ENCODE measurements at places on chromosomes 6 and 20. TPM values are rescaled to one million over a fixed set of nuclear protein-coding genes. Genes with fewer than 3 reads are reported as not detected.

The BANF2 gene
- total RNA-seq: not detected

The TTLL9 gene
- not detected for total RNA-seq

The MRAP2 gene
- total RNA-seq: 0.17 TPM

The EDN3 gene
- not detected for total RNA-seq

The SNX3 gene
- 182 TPM for total RNA-seq

The RBBP8NL gene
- not detected for total RNA-seq

The ASIP gene
- not detected for total RNA-seq

The NKAPL gene
- total RNA-seq: 3.3 TPM

The PRRT1 gene
- 0.33 TPM for total RNA-seq

The PLEKHG1 gene
- total RNA-seq: 5.4 TPM

The STMND1 gene
- not detected for total RNA-seq

The JARID2 gene
- total RNA-seq: 5.0 TPM

The TMEM14A gene
- total RNA-seq: 27.5 TPM

The PACSIN1 gene
- not detected for total RNA-seq

The RAB32 gene
- 114 TPM for total RNA-seq

The STK4 gene
- total RNA-seq: 22.9 TPM

The PI16 gene
- total RNA-seq: not detected

The PTK7 gene
- 159 TPM for total RNA-seq

The UTRN gene
- 93.2 TPM for total RNA-seq

The RNGTT gene
- total RNA-seq: 12.7 TPM

The LY6G6C gene
- total RNA-seq: not detected

The SIRPG gene
- not detected for total RNA-seq

The SLC2A4RG gene
- 18.2 TPM for total RNA-seq

The NOX3 gene
- not detected for total RNA-seq

The SCRT2 gene
- not detected for total RNA-seq

The TREM2 gene
- total RNA-seq: under 0.01 TPM

The GGTLC1 gene
- not detected for total RNA-seq

The OR2H1 gene
- not detected for total RNA-seq

The ATP6V1G2 gene
- total RNA-seq: 4.1 TPM

The FRK gene
- total RNA-seq: 0.33 TPM

The RRAGD gene
- total RNA-seq: 1.8 TPM

The POLR3F gene
- total RNA-seq: 20.5 TPM

The MYCT1 gene
- under 0.01 TPM for total RNA-seq
